ENCODE measurements at places on chromosomes 4 and X. TPM values are rescaled to one million over a fixed set of nuclear protein-coding genes. Genes with fewer than 3 reads are reported as not detected.

The PPAT gene
- total RNA-seq: 12.9 TPM

The LRIT3 gene
- total RNA-seq: 0.22 TPM

The RADX gene
- 8.5 TPM for total RNA-seq

The MEPE gene
- not detected for total RNA-seq

The ZDHHC15 gene
- total RNA-seq: not detected

The PTPN13 gene
- total RNA-seq: 0.12 TPM

The WAS gene
- total RNA-seq: 101 TPM

The GPR143 gene
- not detected for total RNA-seq

The USP17L11 gene
- not detected for total RNA-seq

The MCTS1 gene
- 49.8 TPM for total RNA-seq

The F11 gene
- total RNA-seq: not detected

The KLHL5 gene
- total RNA-seq: 61.5 TPM

The SOD3 gene
- not detected for total RNA-seq

The PDCL2 gene
- not detected for total RNA-seq

The MAGEE2 gene
- total RNA-seq: not detected

The CCSER1 gene
- total RNA-seq: 14.4 TPM

The GK2 gene
- total RNA-seq: not detected

The CSAG3 gene
- total RNA-seq: not detected

The SLC10A6 gene
- not detected for total RNA-seq

The COL25A1 gene
- total RNA-seq: not detected

The STOX2 gene
- not detected for total RNA-seq

The NR0B1 gene
- not detected for total RNA-seq

The FAM47A gene
- not detected for total RNA-seq

The FATE1 gene
- total RNA-seq: not detected

The ANXA10 gene
- total RNA-seq: not detected

The RHOXF1 gene
- not detected for total RNA-seq

The KLB gene
- total RNA-seq: 0.18 TPM

The PABPC1L2A gene
- total RNA-seq: not detected

The NAA11 gene
- not detected for total RNA-seq

The SPINK2 gene
- 1.2 TPM for total RNA-seq

The ANXA3 gene
- 0.64 TPM for total RNA-seq

The SERTM2 gene
- total RNA-seq: not detected

The SPANXB1 gene
- total RNA-seq: not detected

The MAGEA9 gene
- not detected for total RNA-seq

The PDZD4 gene
- 0.07 TPM for total RNA-seq

The MAGEA2B gene
- total RNA-seq: not detected

The PCDH19 gene
- total RNA-seq: not detected

The NDST3 gene
- total RNA-seq: not detected

Measured in activated B cell treated with CpG ODN at 0.5 μM for 24 hours (primary cell).